HL-60 (cell line): ENCODE measurements at places on chromosomes 2 and 18.

DNA sequence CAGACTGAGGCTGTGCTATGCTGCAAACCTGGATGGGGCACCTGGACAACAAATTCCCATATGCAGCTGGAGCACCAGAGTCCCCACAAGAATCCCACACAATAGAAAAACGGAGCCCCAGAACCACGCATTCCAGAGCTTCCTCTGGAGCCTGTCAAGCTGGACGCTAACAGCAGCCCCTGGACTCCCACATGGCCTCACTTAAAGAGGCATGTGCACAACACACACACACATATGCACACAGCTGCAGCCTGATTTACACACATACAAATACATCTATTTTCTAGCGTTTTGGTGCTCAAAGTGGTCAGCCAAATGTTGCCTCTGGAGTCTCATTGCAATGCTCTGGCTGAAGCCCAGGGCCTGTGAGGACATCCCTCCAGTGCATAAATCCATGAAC is 632.7 kb upstream of the ID2 start:
- DNase-seq, result no peak

GRCh38 chr2:17930773-17931172 is 52.3 kb downstream of the KCNS3 start:
- DNase-seq, result no peak

GRCh38 chr2:150552041-150552820 is 64.8 kb upstream of the RND3 start:
- DNase-seq, result no peak

GRCh38 chr2:128438586-128438985 is 119.9 kb upstream of the HS6ST1 start:
- DNase-seq, result no peak

DNA sequence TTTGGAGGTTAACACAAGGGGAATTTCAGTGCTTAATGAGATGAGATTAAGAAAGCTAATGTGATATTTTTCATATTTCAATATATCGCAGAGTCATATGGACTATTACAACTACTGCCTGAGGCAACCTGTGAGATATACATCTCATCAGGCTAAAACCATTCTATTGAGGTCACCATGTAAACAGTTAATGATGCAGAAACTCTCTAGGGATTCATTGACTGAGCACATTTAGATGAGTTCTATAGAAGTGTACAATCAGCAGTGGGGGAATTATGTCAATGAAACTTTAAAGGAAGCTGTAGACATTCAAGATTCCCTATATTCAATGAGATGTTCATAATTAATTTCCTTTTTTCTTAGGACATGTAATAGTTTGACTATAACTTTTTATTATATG is 687.4 kb upstream of the SYT4 start:
- no peak for DNase-seq

DNA sequence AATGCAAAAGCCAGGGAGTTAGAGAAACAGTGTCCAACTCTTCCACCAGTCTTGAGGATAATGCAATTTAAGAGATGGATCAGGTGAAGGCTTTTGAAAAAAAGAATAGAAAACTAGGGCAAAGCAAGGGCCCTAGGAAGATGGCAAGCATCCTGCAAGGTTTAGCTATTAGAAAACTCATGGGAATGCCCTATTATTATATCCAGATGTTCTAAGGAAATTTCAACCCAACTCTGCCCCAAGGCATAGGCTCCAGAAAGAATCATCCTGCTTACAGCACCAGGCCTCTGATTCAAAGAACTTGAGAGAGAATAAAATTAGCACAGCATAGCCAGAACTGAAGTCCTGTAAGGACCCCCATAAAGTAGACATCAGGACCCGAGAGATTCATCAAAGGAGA is 68.1 kb downstream of the EN1 start:
- no peak for DNase-seq

DNA sequence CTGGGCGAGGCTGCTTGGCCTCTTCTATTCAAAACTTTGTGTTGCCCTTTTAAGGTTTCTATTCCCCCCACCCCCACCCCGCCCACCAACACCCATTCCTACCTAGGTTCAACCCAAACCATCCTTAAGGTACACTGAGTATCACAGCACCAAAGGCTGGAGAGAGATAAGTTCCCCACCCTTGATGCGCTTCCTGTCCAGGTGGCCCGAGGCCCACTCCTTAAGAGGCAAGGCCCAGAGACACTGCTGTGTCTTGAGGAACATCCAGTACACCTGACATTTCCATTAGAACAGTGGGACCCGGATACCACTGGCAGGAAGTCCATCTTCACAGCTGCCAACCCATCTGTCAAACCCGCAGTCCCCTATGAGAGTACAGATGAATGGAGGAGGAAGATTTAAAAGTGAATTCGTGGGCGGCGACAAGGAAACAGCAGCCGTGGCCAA is 277 bp upstream of the INPP1 start:
- no peak for DNase-seq

DNA sequence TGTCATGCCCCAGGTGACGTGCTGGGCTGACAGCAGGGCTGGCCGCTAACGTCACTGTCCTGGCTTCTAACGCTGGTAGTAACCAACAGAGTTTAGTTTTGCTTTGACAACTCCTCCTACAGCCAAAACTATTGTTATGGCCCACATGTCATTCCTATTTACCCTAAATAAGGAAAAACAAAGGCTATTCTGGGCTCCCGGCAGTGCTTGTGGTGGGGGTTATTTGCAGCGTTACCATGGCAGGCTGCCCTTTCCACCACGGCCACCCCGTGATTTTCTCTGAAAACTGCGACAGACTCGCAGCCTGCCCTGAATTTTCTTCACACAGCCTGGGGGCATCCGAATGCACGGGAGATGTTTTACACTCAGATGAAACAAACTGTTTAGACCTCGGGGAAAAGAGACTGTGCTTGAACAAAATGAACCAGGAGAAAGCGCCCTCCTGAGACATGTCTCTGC is 115.2 kb downstream of the FAM210A start:
- no peak for DNase-seq

GRCh38 chr2:17579605-17580318 is 39.3 kb downstream of the VSNL1 start:
- DNase-seq, result no peak

GRCh38 chr2:171226461-171226860 is 65.8 kb upstream of the TLK1 start:
- DNase-seq, result no peak

DNA sequence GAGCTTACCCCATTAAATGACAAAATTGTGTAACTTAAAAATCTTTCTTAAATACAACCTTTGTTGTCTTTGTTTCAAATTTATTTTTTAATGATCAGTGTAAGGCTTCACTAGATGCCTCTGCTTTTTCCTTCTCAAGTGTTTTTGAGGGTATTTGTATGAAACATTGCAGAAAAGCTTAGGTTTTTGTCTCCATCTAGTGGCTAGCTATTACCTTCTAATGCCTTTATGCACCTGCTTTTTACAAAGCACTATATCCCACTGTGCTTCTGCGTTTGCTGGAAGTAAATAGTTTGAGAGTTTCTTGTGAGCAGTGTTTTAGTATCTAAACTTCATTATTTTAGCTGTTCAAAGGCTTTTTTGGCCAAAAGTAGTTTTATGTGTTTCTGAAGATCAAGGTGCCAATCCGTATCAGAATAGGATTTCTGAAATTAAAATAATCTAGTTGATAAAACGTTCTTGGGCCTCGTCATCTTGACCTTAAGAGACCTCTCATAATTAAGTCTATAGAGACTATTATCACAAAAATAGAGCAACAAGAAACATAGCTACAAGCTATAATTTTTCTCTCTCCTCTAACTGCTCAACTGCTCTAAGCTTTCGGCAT is 47.0 kb downstream of the IWS1 start:
- DNase-seq, result peak; percentile 12

- DNase-seq, result no peak
Observed at GRCh38 chr2:209938906-209939305, 63.5 kb upstream of the RPE start.

DNA sequence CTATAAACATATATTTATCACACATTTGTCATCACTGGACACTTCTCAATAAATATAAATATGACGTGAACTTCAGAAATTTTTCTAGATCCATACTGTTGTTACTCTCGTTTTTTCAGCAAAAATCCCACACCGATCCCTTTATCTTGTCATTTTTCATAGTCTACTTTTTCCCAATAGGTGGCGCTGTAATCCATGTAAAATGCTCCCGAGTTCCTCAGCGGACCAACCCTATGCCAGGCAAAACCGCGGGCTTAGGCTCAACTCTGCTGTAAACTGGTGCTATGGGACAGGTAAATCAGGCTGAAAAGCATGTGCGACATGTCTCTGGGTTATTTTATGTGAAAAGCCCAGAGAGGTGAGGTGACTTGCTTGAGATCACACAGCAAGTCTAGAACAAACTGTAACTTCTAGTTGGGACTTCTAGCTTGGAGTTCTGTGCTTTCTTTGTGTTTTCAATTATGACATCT is 104.0 kb downstream of the COBLL1 start:
- DNase-seq, result peak; percentile 43

DNA sequence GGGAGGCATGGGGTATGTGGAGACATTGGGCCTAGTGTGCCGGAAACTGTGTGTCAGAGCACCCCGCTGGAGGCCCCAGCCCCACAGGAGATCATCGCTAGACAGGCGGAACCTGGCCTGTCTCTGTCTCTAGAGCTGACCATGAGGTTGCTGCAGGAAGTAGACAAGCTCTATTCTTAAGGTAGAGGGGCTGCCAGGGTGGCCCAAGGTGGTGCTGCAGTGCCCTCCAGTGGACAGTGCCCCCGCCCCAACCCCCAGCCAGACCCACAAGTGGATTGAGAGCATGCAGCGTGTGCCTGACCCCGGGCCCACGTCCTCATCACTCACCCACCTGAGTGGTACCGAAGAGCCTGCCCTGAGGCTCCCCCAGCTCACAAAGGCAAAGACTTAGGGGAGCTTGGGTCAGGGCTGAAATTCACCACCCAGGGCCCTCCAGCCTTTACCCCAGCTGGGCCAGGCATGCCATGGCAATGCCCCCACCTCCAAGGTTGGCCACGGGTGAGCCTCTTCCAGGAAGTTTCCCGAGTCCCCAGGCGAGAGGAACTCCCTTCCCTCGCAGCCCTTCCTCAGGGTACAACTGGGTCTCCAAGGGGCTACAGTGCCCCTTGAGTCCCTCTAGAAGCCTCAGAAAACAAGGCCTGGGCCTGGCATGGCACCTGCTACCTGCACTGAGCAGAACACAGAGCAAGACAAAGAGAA is 155.0 kb downstream of the TTC32 start:
- DNase-seq, result no peak

DNA sequence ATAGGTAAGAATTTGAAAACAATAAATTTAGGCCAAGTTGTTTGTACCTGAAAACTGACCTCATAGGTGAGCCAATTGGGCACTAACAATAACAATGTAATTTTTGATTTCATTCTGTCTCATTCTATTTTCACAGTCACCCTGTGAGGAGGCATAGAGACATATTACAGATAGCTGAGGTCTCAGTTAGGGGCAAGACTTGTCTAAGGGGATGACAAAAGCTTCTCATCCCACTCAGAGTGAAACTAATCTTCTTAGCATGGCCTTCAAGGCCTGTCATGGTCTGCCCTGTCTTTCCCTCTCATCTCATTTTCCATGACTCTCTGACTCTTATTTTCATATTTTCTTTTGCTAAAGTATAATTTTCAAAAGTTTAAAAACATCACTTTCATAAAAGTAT is 562.0 kb upstream of the TNP1 start:
- DNase-seq, result no peak
